ENCODE measurements at places on chromosomes 6 and 20. TPM values are rescaled to one million over a fixed set of nuclear protein-coding genes. Genes with fewer than 3 reads are reported as not detected.

DNA sequence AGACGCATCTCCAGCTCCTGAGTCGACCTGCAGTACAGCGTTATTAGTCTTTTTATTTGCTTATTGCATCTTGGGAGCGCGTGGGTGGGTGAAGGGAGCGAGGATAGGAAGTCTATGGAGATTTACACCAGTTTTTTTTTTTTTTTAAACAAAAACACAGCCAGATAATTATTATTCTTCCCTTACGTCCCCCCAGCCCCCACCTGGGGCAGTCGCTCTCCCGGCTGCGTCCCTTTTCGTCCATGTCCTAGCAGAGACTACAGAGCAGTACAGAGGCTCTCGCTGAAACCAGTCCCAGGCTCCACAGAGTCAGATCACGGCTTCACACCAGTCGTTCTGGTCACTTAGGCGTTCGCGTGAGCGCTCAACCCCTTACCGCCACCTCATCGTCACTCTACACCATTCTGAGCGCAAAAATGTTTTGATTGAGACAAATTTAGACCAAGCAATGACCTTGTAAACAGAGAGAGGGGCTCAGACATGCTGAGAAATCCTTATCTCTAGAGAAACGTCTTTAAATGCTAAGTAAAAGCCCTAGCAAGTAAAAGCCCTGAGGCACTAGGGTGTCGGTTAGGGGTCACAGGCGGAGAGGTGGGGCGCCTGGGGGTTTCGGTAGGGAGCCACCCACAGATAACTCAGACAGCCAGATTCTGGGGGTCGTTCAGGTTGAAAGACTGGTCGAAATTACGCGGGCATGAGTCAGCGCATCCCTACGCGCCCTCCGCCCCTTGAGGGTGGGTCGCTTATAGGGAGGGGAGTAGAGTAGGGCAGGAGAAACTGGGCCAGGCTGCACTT lies 975 bp upstream of the PPT2 start:
- peak; percentile 71 for DNase-seq

The RAB32 gene
- 21.3 TPM for total RNA-seq

- DNase-seq, result no peak
Measured at GRCh38 chr20:5642155-5642981, 107.8 kb upstream of the SHLD1 start.

The BPIFB1 gene
- 2.1 TPM for total RNA-seq

GRCh38 chr6:25788305-25788922 lies 33.9 kb downstream of the SLC17A4 start:
- DNase-seq, result no peak

DNA sequence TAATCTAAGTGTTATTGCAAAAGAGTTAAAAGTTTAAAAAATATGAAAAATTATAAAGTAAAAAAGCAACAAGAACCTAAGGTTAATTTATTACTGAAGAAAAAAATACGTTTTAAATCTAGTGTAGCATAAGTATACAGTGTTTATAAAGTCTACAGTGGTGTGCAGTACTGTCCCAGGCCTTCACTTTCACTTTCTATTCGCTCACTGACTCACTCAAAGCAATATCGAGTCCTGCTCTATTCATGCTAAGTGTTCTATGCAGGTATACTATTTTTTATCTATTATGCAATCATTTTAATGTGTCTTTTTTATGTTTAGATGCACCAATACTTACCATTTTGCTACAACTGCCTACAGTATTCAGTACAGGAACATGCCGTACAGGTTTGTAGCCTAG lies 113.0 kb downstream of the MANEA start:
- no peak for DNase-seq

GRCh38 chr6:133300896-133301295 lies 59.7 kb downstream of the EYA4 start:
- DNase-seq, result no peak

DNA sequence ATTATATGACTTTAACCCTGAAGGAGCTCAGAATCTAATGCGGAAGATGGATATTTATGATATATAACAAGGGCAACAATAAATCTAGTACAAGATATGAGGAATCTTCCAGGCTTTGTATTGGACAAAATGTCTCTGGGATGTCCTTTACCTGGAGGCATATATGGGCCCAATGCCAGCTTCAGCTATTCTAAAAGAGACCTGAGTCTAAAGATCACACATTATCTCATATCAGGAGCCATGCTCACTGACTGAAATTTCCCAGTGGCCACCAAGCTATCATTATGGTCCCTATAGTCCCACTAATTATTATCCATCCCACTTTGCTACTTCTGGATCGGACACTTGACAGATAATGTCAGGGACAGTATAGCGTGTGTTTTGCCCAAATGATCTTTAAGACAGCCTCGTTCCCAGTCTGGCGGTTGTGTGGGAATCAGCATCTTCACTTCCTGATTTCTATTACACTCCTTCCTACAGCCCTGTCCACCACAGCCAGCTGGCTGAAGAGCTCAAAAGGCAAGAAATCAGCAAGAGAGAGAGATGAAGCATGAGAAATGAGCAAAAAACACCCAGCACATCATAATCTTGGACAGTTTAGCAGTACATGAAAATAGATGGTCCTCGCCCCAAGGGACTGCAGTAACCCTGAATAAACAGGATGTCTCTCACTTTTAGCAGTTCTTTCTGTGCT lies 34.9 kb downstream of the KLHL31 start:
- no peak for DNase-seq

The IP6K3 gene
- 0.31 TPM for total RNA-seq

DNA sequence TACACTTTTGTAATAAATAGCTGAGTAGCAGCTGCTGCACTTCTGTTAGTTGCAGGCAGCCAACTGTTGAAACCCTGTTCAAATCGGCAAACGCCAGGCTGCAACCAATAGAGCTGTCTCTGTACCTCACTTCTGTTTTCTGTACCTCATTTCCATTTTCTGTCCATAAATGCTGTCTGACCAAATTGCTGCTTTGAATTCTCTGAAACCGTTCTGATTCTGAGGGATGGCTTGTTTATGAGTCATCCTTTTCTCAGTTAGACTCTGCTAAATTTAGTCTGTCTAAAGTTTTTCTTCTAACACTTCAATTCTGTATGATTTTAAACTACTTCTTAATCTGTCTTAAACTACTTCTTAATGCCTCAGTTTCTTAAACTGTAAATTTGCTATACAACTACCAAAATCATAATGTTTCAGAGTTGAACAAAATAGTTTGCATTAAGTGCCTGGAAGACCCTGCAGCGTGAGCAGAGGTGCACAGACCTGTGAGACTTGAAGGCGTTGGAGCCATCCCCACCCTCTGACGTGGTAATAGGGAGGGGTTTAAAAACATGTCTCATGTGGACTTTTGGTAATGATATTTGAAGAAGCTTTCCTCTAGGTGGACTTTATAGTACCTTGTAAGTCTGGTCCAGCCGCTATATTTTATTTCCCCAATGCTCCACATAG lies 9.6 kb downstream of the BTNL2 start:
- DNase-seq, result no peak

DNA sequence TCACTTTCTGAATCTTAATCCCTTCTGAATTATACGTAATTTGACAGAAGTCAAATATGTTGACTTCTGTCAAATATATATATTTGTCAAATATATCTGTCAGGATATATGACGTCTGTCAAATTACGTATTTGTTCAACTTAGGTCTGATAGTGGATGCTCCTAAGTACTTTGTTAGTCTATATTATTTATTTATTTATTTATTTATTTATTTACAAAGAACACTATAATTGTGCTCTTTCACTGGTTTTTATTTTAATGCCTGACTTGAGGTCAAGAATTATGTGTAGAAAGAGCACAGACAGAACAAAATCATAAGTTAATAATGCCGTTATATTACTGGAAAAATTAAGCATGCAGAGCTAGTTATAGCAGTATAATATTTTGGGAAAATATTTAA lies 81.2 kb downstream of the UST start:
- DNase-seq, result no peak

DNA sequence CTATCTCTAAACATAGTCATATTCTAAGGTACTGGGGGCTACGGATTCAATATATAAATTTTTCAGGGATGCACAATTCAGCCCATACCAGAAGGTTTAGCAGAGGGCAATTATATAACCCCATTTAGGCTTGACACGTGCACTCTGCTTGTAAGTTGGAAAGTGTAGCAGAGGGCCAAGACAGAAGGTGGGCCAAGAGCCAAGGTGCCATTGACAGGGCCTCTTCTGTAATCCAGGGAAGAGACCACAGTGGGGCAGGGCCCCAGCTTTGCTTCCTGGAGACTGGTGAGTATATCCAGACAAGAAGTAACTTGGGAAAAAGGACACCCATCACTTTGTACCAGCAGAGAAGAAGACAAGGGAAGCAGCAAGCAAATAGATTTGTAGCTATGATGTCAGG lies 672.4 kb upstream of the MARCKS start:
- no peak for DNase-seq

- DNase-seq, result no peak
Measured at GRCh38 chr6:110543106-110543505, 66.7 kb upstream of the SLC22A16 start.

DNA sequence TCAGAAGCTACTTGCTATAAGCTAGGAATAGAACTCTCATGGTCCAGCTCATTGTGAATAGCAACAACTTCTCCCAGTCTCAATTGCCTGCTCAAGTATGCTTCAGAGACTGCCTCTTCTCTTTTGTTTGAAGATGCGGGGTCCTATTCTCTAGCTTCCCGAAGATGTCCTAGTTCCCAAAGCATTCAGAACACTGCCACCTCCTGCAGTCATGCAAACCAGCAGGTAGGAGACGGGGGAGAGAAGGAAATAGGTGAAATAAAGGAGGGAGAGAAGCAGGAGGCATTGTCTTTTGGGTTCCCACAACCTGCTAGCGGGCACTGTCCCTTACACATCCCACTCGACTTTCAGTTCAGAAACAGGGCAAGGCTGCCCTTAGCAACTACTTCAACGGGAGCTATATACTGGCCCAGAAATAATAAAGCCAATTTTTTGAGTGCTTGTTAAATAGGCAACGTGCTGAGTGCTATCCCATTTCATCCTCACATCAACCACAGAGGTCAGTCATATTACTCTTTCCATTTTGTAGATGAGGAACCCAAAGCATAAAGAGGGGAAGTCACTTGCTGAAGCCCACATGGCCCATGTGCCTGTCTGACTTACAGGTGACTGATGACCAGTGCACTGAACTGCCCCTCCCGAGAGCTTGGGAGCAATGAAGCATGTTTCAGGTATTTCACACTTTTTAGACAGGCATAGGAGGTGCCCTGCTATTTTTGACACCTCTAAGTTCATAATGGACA lies 61.9 kb upstream of the ATXN1 start:
- no peak for DNase-seq

The EFCAB8 gene
- 1.1 TPM for total RNA-seq

DNA sequence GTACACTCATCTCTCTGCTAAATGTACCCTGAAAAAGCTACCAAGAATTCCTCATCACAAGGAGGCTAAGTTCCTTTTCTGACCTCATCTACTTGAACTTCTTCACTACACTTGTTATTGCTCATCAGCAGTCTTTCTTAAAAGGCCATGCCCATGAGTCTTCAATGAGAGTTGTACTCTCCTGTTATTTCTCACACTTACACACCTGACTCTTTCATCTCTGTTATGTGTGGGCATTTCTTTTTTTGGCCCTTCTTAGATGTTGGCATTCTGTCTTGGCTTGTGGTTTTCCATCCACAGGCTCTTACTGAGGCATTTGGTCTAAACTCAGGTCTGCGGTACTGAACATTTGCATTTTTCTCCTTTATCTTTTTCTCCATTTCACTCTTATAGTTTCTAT lies 10.7 kb upstream of the SLC17A1 start:
- no peak for DNase-seq

The KATNA1 gene
- total RNA-seq, result 17.1 TPM

The PRND gene
- 0.62 TPM for total RNA-seq

DNA sequence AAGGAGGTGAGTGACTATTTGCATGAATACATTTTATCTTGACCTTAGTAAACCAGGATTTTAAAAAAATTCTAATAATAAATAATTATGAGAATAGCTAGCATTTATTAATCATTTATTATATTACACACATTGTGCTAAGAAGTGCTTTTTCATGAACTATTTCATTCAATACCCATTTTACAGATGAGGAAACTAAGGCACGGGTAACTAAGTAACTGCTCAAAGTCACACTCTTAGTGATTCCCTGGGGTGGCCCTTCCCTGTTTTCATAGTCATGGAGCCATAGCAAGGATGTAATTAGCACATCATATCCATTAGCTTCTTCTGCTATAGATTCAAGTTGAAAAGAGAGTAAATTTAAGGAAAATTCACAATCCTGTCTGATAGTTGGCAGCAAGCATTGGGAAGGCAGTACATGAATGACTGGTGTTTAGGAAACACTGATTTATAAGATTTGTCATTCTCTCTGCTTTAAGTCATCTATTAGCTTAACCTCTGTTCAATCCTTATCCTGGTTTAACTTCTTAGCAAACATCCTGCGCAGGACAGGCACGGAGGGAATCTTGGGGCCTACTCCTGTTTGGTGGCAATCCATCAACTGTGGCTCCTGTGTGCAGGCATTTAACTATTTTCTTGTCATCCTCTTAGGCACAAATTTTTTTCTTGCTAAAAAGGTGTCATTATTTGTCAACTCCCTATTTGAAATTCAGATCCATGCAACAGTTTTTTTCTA lies 68.3 kb downstream of the RIN2 start:
- DNase-seq, result no peak

The THBD gene
- total RNA-seq, result 25.3 TPM

The HLA-DRB5 gene
- total RNA-seq, result 56.6 TPM

The HLA-DRA gene
- 455 TPM for total RNA-seq

The PDE7B gene
- total RNA-seq, result 13.3 TPM

DNA sequence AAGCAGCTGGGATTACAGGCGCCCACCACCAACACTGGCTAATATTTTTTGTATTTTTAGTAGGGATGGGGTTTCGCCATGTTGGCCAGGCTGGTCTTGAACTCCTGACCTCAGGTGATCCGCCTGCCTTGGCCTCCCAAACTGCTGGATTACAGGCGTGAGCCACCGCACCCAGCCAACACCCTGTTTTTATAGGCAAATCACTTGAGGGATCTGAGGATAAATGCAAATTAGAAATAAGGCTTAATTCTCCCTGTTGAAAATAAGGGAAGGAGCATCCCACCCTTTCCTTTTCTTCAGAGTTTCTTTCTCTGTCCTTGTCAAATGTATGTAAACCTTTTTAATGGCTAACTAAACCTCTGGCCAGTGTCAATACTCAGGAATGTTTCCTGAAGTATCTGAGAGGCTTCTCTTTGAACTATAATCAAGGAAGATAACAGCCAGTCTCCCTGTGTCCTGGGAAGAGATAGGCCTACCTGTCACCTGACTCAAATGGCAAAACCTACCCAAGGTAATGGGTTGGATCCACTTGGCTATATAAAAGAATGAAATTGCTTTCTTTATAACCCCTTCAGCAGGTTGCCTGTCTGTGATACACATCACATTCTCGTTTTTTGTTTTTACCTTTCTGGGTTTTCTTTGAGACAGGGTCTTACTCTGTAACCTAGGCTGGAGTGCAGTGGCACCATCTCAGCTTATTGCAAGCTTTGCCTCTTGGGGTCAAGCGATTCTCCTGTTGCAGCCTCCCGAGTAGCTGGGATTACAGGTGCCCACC lies 64.5 kb upstream of the TNFAIP3 start:
- DNase-seq, result no peak
